GM06990 (cell line): ENCODE measurements at places on chromosomes 11 and 22.

DNA sequence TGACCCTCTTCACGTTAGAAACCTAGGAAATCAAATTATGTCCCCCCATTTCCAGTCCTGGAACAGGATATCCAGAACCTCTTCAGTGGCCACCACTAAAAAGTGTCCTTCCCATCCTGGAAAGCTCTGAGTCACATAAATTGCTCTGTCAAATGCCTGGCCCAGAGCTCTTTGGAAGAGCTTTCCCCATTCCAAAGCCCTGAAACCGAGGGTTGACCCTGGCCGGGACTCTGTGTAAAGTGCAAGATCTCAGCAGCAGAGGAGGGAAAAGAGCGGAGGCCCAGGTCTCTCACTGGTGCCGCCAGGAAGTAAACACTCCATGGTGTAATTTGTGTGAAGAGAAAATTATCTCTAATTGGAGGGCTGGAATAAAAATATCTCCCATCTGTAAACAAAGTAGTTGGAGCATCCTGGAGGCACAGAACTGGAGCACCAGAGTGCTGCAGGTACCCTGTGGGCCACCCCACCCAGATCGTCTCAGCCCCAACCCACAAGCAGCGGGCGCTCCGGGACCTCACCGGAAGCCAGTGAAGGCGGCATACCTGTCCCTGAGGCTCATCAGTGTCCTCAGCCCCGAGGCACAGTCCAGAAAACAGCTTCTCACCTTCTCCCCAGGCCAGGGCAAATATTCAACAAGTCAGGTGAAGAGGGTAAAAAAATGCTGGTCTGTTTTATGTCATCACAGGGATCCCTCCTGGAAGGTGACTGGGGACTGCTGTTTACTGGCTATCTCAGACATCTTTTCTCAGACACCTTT is 4.7 kb upstream of the JAM3 start:
- DNase-seq: no peak

DNA sequence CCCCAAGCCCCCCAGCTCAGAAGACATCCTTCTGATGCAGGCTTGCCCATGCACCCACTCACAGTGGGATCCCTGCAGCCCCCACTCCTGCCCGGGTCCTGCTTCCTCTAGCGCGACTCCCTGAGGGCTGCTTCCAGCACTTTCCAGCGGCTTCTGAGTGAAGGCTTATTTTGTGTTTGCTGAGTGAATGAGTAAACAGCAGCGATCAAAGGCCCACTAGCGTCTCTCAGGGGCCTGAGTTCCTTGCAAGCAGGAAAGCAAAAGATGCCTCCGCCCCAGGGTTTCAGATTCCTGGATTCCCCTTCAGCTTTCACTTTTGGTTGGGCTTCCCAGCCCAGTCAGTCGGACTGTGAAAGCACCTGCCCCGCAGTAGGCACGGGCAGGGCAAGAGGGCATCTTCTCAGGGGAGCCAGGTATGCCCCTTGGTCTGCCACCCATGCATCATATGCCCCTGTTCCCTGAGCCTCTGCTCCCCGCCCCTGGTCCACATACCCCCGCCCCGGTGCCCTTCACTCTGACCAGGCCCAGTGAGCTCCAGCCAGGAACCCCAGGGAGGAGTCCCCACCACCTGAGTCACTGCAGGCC is 9.2 kb downstream of the FADD start:
- DNase-seq: no peak

DNA sequence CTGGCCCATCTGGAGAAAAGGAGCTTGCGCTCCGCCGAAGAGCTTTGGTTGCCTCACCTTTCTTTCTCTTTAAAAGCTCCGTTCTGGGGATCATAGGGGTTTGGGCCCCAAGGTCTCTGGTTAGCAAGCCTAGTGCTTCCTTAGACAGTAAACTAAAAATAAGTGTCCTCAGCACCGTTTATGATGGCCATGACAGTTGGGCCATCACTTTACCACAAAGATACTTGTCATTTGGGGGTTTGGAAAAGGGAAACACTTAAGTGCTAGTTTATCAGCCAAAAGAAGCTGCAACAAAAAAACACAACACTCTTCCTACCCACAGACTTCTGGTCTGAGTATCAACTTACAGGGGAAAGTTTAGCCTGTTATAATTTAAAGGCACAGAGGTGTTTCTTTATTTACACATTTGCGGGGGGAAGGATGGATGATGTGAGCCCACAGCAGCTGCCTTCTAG is 88.4 kb upstream of the CD44 start:
- no peak for DNase-seq

DNA sequence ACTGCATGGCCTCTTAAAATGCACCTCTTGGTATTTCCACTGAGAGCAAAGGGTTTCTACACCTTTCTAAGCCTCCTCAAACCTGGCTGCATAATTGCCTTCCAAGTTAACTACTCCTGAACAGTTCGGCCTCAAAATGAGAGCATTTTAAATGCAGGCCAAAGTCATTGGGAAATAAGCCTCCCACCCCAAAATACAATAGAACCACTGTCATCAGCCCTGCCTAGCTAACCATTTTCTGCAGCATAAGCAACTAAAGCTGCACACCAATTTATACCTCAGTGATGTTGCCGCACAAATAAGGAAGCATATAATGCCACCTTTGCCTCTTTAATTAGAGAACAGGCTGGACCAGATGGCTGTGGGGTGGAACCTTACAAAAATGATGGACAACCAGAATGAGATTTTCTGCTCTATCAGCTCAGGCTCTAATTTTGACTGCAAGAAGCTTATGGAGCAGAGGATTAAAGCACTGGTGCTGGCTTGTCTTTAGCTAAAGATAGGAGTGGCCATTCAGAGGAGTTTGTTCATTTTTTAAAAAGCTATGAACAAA is 4.3 kb downstream of the TOB2 start:
- DNase-seq: no peak

DNA sequence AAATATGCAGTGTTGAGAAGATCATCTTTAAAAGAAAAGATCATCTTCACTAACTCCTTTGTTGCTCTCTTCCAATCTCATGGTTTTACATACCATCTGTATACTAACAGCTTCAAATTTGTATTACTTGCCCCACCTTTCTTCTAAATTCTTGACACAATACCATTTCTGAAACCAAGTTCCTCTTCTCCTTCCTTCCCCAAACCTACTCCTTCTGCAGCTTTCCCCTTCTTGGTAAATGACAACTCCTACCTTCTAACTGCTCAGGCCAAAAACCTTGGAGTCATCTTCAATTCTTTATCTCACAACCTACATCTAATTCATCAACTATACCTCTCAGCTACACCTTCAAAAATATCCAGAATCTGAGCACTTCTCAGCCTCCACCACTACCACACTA is 9.3 kb downstream of the PRCP start:
- DNase-seq: no peak

GRCh38 chr11:120959189-120959588 is 64.7 kb upstream of the TBCEL start:
- DNase-seq: no peak

- no peak for DNase-seq
These were observed 121.8 kb downstream of the ETS1 start for GRCh38 chr11:128465531-128465930.

DNA sequence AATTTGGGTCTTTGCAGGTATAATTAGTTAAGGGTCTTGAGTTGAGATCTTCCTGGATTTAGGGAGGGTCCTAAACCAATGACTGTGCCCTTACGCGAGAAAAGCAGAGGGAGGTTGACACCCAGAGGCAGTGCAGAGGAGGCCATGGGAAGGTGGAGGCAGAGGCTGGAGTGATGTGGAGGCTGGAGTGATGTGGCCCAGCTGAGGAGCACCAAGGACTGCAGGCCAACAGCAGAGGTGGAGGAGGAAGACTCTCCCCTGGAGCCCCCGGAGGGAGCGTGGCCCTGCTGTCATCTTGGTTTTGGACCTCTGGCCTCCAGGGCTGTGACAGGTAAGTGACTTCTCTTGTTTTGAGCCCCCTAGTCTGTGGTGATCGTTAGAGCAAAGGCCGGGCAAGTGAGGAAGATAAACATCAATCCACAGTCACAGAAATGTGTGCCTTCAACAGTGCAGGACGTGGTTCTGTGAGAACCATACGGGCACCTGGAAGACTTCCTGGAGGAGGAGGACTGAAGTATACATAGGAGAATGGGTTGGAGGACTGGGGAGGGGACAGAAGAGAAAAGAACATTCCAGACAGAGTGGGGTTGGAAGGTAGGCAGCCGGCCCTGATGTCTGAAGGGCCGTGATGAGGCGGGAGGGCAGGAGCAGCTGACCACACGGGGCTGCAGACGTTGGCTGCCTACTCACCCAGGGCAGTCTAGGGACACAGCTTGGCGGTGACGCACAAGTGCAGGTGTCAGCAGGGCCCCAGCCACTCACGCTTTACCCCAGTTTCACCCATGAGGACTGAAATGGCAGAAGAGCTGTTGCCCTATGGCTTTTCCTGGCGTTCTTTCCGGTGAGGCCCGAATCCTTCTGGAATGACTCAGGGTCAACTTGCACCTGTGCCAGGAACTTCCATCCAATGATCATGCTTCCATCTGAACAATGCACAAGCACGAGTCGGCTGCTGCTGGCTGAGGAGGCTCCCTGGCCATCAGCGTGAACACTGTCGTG is 270.2 kb downstream of the CTTN start:
- no peak for DNase-seq

DNA sequence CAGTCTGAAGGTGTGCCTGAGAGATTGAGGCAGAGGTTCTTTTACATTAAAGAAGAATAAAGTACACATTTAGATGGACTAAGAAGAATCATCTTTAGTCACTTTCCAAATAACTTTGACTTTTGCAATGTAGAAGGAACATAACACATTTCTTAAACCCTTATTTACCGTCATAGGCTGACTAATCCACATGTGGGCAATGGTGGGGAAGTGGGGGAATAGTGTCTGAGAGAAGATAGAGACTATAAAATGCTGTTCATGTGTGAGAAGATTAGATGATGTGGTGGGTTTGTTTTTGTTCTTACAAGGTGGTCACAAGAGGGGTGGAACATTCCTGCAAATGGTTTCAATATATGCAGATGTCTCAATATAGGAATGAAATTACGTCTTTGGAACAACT is 1.8 kb downstream of the MS4A4A start:
- DNase-seq: no peak

DNA sequence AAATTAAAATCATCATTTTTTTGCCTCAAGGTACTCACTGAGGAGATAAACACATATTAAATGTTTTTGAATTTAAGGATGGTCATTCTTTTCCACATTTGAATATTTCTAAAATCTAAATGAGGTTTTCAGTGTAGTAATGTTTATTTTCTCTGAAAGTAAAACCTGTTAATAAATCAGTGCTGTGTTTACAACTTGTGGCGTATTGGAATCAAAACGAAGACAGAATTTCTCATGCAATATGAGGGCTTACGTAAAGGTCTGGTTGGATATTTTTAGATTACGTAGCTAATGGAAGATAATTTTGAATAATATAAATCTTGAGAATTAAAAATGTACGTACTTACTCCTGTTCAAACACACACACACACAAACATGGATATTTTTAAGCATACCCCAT is 106.8 kb upstream of the LUZP2 start:
- no peak for DNase-seq

GRCh38 chr22:33332538-33332937 is 274.4 kb upstream of the SYN3 start:
- no peak for DNase-seq

- no peak for DNase-seq
These were observed 42.5 kb downstream of the GAB4 start for GRCh38 chr22:16965560-16965959.

- no peak for DNase-seq
These were observed 2.4 kb upstream of the ARSA start for GRCh38 chr22:50630376-50630775.

GRCh38 chr11:9219115-9219514 is 46.0 kb downstream of the DENND5A start:
- no peak for DNase-seq

DNA sequence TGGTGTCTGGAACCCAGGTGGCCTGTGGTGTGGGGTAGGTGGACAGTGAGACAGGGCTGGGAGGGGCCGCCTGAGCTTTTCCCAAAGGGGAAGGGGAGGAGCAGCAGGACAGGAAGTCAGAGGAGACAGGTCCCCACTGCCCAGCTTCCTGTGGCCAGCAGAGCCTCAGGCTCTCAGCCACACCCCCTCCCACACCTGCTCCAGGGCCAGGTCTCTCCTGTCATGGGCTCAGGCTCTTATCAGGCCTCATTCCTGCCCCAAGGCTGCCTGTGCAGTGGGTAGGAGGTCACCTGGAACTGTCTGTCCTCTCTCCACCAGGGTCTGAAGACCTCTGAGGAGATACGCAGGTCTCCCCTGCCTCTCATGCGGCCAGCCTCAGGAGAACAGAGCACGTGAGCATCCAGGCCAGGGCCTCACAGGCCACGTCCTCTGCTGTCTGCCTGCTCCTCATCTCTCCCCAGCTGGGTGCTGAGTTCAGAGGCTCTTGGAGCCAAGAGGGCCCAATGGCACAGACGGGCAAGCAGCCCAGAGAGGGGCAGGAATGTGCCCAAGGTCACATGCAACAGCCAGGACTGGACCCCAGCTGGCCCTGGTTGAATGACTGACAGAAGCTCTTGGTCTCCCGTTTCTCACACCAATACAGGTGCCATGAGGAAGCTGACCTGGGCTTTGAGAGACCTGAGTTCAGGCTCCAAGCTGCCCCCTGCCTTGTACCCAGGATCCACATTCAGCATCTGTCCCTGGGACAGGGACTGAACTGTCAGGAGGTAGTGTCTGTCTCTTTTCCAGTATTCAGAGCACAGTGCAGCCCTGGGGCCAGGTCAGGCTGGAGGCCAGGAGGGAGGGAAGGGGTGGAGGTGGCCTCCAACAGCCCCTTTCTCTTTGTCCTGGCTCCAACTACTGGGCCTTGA is 16.7 kb downstream of the STARD10 start:
- DNase-seq: no peak

GRCh38 chr11:22930816-22931594 is 70.7 kb upstream of the CCDC179 start:
- DNase-seq: no peak

- DNase-seq: no peak
These were observed 23.4 kb upstream of the WNT7B start for GRCh38 chr22:46000081-46001027.

- DNase-seq: peak; percentile 34
These were observed 545 bp upstream of the TIRAP start for GRCh38 chr11:126282361-126282735.

DNA sequence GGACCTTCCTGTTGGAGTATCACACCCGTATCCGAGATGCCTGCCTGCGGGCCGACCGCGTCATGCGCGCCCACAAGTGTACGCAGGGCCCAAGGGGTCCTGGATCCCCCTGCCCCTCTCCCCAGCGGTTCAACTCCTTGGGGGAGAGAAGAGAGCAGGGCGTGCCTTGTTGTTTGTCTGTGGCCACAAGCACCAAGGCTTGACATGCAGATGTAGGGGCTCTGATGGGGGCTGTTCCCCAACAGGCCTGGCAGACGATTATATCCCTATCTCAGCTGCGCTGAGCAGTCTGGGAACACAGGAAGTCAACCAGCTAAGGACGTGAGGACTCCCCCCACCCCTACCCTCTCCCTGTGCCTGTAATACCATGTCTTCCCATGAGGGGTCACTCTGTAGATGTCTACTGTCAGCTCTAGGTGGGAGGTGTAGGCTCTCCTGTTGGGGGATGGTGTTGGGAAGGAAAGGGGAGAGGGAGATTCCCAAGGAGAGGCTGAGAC is 6.8 kb downstream of the CFL1 start:
- DNase-seq: no peak

- no peak for DNase-seq
These were observed 12.9 kb upstream of the JHY start for GRCh38 chr11:122869622-122870021.

- DNase-seq: no peak
These were observed 28.1 kb downstream of the DLG2 start for GRCh38 chr11:85599083-85599482.

GRCh38 chr11:10455637-10456487 is 798 bp downstream of the AMPD3 start:
- DNase-seq: peak; percentile 73
